ENCODE measurements at places on chromosomes 11 and 22.

DNA sequence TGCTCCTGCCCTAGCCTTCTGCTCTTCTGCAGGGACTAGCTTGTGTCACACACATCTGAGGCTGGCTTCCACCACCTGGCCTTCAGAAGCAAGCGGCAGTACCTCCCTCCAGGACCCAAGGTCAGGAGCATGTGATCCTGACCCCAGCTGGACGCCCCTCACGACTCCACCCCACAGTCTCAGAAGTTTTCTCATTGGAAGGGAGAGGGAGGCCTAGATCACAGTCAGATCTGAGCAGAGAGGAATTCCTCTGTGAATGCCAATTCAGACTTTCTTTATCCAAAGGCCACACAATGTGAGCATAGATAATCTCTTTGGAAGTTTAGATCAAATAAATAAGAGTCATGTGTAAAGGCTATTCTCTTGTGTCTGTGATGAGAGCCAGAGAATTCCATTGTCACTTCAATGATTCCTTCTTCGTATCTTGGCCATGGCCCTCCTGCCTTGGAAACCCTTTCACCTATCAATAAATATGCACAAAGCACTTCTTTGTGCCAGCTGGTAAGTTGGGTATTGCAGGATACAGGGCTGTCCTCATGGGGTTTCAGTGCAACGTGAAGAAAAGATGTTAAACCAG is 142.9 kb downstream of the SNX19 start:
- no peak for DNase-seq

GRCh38 chr11:44986315-44986714 is 35.6 kb upstream of the TP53I11 start:
- DNase-seq, result no peak

- DNase-seq, result no peak
Observed at GRCh38 chr22:19760951-19761724, 560 bp downstream of the TBX1 start.

- peak; percentile 20 for DNase-seq
Observed at GRCh38 chr11:34395916-34396550, 38.2 kb upstream of the ABTB2 start.

DNA sequence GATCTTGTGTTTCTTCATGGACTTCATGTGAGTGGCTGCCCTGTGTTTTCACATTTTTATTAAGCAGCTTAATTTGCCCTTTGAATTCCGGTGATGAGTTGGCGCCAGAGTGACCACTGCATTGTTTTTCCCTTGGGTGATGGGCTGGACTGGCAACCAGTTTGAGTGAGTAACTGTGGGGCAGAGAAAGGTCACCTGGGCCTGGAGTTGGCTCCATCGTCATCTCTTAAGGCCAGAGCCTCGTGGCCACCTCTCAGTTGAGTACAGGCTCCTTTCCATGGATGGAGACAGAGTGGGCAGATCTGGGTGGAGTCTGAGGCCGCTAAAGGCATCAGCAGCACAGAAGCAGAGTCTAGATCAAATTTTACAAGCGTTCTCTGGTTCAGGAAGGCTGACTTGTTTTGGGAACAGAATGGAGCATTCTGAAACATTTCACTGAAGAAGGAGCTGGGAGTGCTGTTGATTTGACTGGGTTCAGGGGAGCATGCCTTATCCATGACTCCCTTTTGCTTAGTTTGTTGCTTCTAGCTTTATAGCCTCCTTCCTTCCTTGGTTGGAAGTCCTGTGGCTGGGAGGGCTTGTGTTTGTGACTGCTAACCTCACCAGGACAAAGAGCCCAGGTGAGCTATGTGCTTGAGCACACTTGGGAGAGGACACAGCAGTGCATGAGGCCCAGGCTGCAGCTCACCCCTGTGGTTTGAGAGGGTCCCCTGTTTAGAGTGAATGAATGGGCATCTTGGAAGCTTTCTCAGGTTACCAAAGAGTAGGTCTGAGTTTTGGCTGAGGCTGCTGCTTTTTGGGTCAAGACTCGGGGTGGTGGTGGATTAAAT is 7.8 kb downstream of the BCR start:
- peak; percentile 91 for DNase-seq

DNA sequence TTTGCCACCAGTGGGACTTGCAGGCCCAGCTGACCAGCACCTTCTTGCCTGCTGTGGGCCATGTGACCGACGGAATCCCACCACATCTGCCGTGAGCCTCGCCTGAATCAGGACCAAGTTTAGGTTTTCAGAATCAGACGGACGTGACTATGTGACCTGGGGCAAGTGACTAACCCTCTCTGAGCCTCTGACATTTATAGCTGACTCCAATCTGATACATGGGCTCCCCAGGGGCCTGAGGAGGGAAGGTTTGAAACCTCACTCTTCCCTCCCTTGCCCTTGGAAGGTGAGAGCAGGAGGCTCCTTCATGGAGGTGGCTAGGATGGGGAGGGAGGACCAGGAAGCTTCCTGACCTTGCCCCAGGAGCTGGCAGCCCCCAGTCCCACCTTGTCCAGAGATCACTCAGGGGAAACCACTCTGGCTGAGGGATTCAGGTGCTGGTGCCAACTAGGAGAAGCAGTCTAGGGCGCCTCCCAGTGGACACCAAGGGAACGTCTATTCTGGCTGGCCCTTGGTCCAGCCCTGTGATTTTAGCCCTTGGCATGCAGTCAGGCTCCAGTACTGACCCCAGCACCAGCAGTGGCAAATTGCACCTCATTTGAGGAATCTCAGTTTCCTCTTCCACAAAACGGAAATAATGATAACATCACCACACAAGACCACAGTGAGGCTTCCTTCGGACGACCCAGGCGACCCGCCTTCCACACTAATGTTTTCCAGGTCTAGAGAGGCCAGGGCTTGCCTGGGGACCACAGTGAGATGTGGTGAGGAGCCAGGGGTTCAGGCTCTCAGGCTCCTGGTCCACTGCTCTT is 47.2 kb upstream of the SYT7 start:
- peak; percentile 37 for DNase-seq

GRCh38 chr11:132962041-132962440 is 570.3 kb downstream of the OPCML start:
- DNase-seq, result no peak

DNA sequence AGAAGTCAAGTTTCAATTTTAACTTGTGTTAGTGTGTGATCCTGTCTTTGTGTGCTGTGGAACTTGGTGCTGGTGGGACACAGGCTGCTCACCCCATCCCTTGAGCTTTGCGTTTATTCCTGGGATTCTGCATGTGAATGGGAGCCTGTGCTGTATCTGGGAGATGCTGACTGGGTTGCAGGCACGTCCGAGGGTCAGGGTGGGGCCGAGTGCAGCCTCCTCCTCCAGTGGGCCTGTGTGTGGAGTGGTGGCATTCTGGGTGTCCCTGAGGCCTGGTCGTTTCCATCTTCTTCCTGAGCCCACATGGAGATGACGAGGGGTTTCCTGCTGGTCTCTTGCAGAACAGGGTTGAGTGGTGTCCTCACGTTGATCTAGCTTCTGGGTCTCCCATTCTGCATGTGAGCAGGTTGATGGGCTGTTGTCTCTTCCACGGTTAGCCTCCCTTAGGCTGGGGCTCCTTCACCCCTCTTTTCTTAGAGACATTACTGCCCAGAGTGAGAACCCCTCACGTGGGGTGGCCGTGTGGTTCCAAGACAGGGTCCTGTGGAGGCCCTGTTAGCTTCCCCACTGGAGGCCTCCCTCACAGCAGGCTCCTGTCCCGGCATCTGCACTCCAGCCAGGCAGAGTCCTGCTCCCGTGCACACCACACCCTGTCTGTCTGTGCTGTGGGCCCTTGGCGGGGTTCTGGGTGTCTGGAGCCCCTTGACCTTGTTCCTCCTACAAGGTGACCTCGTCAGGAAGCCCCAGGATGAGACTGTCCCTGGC is 4.9 kb downstream of the PTDSS2 start:
- no peak for DNase-seq

Measured in dermis microvascular lymphatic vessel endothelial cell (primary cell).